ENCODE measurements at places on chromosomes 16 and 17.
A peak's percentile ranks its signal among the peaks of the same experiment; 100 is the strongest.

GRCh38 chr17:64736804-64737492 is 74.8 kb upstream of the SMURF2 start:
- DNase-seq, result no peak

DNA sequence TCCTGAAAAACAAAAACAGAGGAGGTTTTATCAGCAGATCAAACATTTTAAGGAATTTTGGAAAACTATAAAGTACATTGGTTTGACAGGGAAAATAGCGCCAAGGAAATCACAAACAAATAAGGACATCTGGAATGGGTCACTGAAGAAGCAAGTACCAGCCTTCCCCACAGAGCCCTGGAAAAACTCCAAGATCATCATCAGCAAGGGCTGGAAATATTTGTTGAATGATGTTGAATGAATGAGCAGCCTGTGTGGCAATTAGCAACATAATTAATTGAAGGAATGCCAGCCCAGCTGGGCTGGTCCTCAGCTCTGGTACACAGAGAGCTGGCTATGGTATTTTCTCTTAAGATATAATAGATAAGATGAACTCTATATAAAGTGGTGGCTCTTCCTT is 290.4 kb downstream of the HS3ST3A1 start:
- peak; percentile 20 for DNase-seq

GRCh38 chr16:22402191-22402590 is 27.8 kb upstream of the CDR2 start:
- DNase-seq, result no peak

- DNase-seq, result no peak
Measured at GRCh38 chr16:12674071-12674470, 129.6 kb downstream of the CPPED1 start.

- DNase-seq, result no peak
Measured at GRCh38 chr16:77459534-77460254, 24.9 kb upstream of the ADAMTS18 start.

DNA sequence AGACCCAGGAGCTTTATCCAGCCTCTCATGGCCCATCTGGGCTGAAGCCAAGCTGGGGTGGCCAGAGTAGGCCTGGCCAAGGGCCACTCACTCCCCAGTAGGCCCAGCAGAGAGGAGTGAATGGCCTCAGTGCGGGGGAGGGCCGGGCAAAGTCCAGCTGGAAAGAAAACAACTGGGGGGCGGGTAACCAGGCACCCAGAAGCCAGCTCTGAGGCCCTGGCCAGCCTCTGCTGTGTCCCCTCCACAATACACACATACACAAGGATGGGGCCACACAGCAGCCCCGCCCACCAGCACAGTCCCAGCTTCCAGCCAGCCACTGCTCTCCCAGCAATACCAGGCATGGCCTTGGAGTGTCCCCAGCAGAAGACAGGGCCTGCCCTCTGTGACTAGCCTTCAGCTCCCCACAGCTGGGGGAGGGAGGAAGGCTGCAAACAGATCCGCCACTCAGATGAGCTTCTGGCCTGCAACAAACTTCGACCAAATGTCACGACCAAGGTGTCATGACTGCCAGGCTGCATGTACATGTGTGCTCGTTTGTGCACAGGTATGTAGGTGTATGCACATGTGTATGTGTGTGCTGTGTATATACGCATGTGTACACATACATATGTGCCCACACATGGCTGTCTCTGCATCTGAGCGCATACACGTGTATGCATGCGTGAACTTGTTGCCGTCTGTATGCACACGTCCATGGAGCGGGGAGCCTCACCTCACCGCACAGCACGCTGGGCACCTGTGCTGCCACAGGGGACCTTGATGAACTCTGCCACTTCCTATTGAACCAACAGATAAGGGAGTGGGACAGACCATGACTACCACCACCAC is 5.0 kb downstream of the CARHSP1 start:
- no peak for DNase-seq

DNA sequence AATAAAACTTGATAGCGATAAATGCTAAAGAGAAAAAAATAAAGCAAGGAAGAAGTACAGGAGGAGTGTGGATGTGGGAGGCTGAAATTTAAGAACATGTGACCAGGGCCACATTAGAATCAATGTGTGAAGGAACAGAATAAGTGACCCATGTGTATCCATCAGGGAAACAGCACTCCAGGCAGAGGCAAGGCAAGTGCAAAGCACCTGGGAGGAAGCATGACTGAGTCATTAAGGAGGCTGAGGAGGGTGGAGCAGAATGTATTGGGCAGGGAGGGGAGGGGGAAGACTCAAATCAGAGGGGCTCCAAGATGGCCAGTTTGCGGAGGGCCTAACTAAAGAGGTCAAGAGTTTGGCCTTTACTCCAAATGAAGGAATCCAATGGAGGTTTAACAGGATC is 8.0 kb downstream of the CDR2 start:
- no peak for DNase-seq

- no peak for DNase-seq
Measured at GRCh38 chr17:82899941-82900340, 60.1 kb upstream of the ZNF750 start.

- DNase-seq, result peak; percentile 91
Measured at GRCh38 chr17:78974635-78975591, 4.8 kb downstream of the LGALS3BP start.

GRCh38 chr17:50182783-50183420 is 17.1 kb downstream of the SGCA start:
- DNase-seq, result no peak

DNA sequence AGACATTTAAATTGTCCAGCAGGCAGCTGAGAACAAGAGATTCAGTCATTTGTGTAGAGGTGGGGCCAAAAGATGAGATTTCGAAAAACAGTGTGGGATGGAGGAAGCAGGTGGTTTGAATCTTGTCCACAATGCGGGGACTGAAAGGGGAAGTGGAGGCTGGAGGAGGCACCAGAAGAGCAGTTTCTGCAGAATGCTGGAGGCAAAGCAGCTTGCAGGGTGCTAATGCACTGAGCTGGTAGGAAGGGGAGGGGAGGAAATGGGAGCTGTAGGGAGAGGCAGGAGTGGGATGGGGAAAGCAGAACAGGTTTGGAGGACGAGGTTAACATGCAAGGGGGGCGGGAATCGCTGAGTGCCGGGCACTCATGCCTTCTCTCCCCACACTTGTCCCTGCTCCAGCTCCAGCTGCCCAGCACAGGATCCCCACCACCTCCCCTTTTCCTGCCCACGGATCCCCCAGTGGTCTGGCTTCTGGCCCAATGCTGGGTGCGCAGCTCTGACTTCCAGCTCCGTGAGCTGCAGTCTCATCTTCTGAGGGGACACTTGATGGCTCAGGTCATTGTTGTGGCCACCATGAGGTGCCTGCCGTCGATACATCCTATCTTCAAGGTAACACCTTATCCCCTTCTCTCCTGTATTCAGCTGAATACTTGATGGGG is 9.4 kb downstream of the C17orf100 start:
- no peak for DNase-seq

DNA sequence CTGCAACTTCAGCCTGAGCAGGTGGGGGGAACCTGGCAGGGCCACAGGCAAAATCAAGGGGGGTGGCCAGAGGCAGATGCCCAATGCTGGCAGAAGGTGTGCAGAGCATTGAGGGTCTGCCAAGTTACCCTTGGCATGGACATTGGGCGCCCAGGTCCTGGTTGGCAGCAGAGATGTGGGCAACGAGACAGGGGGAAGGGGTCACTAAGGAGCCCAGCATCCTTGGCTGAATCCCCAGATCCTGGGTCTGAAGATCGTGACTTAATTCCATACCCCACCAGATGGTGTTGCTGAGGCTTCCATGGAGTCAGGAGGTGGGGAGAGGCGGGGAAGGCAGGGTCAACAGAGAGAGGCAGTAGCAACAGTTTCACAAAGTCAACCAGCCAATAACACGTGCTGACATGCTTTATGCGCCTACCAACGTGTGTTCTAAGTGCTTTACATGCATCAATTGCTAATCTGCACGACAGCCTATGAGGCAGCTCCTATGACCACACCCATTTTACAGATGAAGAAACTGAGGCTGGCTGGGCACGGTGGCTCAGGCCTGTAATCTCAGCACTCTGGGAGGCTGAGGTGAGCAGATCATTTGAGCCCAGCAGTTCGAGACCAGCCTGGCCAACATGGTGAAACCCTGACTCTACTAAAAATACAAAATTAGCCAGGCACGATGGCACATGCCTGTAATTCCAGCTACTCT is 83.3 kb downstream of the GSG1L start:
- DNase-seq, result no peak

GRCh38 chr17:66704858-66705520 is 129.9 kb upstream of the CACNG5 start:
- no peak for DNase-seq

GRCh38 chr17:31158746-31159377 is 64.1 kb downstream of the NF1 start:
- no peak for DNase-seq

DNA sequence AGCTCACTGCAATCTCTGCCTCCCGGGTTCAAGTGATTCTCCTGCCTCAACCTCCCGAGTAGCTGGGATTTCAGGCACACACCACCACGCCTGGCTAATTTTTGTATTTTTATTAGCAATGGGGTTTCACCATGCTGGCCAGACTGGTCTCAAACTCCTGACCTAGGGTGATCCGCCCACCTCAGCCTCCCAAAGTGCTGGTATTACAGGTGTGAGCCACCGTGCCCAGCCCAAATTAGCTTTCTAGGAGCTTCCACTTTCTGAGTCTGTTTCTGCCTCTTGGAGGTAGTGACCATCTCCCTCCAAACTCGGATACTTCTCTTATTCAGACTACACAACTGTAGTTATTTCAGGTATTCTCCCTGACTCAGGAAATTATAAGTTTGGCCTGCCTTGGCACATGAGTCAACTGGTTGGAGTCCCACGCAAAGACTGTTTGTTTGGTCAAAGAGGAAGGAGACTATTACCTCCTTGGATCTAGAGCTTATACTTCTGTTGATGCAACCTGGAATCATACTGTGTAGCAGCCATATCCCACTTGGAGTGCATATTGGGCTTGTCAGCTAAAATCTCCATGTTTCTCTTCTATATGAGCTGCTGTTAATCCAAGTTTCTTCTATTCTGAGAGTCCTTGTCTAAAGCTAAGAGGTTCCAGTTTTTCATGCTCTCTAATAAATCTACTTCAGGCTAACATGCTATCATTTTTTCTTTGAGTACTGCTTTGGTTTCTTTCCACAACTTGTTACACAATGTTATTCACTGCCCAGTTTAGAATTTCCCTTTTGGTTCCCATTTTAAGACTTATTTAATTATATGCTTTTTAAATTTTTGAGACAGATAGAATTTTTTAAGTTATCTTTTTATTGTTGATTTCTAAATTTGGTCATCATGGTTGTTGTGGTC is 7.5 kb downstream of the IL4R start:
- no peak for DNase-seq

GRCh38 chr16:77833921-77834634 is 45.7 kb downstream of the VAT1L start:
- DNase-seq, result no peak

DNA sequence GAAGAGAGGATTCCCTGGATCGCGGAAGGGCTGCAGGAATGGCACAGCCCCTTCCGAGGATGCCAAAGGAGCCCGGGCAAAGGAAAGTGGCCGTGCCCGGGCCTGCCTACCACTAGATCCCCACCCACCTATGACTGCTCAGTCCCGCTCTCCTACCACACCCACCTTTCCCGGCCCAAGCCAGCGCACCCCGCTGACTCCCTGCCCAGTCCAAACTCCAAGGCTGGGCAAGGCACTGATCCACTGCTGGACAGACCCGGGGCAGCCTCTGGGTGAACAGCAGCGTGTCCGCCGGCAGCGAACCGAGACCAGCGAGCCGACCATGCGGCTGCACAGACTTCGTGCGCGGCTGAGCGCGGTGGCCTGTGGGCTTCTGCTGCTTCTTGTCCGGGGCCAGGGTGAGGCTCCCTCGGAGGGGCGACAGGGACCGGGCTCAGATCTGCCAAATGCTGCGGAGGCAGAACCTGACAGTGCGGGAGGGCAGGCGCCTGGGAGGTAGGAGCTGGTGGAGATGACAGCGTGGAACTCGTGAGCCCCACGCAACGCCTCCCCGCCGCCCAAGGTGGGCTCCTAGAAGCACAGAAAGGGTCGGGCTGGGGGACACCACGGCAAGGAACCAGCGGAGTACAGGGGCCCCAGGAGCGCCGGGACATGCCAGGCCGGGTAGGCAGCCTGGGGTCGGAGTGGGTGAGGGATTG is at the start of gene CES2:
CES2 (plus strand) TSS at position 203 of the 698 bp plus-strand sequence; CDS start at position 323, 120 bp downstream.
- no peak for DNase-seq

GRCh38 chr17:13541032-13541480 is 60.7 kb downstream of the HS3ST3A1 start:
- no peak for DNase-seq

GRCh38 chr16:4263504-4264436 is 9.1 kb downstream of the TFAP4 start:
- peak; percentile 72 for DNase-seq

DNA sequence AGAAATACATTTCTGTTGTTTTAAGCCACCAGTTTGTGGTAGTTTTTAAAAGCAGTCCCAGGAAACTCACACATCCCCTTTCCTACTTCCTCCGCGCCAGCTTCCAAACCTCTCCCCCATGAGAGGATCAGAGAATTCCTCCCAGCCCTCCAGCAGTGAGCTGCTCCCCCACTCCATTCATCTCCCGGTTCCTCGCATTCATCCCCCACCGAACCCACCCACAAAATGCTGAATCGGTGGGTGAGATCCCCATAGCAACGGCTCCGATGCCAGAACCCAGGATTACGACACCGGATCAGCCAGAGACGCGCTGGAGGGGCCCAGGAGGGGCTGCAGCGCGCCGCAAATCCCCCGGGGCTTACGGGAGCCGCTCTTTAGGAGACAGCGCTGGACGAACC is 251.4 kb upstream of the RPL38 start:
- DNase-seq, result no peak

GRCh38 chr16:4522051-4522581 is 16.5 kb downstream of the CDIP1 start:
- DNase-seq, result no peak

DNA sequence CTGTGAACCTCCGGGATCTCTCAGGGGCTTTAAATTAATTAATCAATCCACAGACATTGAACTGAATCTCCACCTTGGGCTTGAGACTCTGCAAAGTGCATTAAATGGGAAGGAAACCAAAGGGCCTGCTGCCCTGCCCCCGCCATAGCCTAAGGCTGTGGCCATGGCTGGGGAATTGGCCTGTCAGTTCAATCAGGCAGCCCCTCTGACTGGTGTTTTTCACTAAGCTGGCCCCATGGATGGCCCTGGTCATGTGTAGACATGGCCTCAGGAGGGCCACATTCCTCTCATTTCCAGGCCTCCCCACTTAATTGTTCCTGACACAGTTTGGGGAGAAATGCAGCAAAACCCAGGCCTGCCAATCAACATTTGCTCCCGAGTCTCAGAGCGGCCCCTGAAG is 499.8 kb downstream of the WWOX start:
- DNase-seq, result no peak

- DNase-seq, result peak; percentile 87
Measured at GRCh38 chr17:78933025-78933958, 8.1 kb upstream of the TIMP2 start.

Measured in T47D (cell line).